Stomach (tissue), 19 donors: ENCODE measurements at places on chromosomes 2 and 18.

- no peak for DNase-seq
Observed at GRCh38 chr18:48740851-48741485, 202.1 kb downstream of the CTIF start.

DNA sequence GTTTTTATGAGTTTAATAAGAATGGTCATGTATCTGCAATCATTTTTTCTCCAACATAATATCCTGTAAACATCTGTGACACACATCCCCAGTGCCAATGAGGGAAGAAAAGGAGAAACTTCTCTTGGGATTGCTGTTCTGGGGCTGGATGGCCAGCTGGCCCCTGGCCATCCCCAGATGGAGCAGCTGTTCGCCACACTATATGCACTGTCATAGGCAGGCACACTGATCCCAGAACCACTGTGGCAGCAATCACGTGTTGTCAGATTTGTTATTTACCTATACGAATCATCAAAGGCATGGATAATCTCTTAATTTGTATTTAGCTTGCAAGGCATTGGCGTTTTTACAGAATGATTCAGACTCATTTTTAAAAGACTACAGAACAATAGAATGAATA is 167.6 kb upstream of the ACAA2 start:
- DNase-seq: no peak

- no peak for DNase-seq
Observed at GRCh38 chr18:12421732-12422131, 14.0 kb downstream of the PRELID3A start.

GRCh38 chr18:65852273-65852672 is 101.5 kb downstream of the CDH7 start:
- no peak for DNase-seq

GRCh38 chr2:107595285-107595684 is 231.4 kb upstream of the RGPD4 start:
- DNase-seq: no peak

DNA sequence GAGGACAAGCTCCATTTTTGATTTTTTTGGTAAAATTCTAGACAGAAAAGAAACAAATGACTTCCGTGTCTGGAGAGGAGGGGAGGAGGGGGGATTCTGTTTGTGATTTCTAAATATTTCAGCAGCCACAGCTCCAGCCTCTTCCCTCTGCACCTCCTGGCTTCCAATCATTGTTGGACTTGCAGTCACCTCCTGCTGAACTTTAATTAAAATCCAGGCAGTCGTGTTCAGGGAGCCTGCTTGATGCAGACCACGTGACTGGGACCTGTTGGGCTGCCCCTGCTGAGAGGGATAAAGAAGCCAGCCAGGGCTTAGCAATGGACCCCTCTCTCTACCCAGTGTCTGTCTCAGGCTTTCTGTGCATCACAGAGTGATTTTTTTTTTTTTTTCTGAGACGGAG is 115.1 kb downstream of the SH3BP4 start:
- no peak for DNase-seq

GRCh38 chr18:37481491-37481890 is 84.1 kb downstream of the CELF4 start:
- no peak for DNase-seq

GRCh38 chr2:116810071-116810470 is 1004.4 kb upstream of the DDX18 start:
- no peak for DNase-seq

DNA sequence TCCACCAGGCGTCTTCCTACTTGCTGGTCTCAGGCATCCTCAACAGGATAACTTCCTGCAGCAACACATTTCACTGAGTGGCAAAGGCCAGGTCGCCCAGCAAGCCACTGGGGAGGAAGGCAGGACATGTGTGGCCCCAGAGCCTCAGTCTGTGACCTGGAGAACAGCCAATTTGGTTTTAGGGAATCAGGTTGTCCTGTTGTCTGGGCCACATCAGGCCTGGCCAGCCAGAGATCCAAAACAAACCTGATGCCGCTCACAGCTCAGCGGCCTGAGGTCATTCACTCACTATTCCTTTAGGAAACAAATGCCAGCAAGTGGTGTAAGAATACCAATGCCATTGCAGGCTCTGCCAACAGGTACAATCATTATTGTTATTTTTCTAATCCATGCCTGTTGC is 210.7 kb downstream of the VAPA start:
- DNase-seq: no peak

GRCh38 chr2:200845194-200845593 is 19.3 kb downstream of the CLK1 start:
- DNase-seq: no peak
